M059J (cell line): ENCODE measurements at places on chromosomes 5 and 9.

GRCh38 chr5:169717288-169717687 lies 80.2 kb downstream of the DOCK2 start:
- peak; percentile 98 for DNase-seq

- no peak for DNase-seq
These were observed 243.4 kb downstream of the EBF1 start for GRCh38 chr5:158856291-158856690.

DNA sequence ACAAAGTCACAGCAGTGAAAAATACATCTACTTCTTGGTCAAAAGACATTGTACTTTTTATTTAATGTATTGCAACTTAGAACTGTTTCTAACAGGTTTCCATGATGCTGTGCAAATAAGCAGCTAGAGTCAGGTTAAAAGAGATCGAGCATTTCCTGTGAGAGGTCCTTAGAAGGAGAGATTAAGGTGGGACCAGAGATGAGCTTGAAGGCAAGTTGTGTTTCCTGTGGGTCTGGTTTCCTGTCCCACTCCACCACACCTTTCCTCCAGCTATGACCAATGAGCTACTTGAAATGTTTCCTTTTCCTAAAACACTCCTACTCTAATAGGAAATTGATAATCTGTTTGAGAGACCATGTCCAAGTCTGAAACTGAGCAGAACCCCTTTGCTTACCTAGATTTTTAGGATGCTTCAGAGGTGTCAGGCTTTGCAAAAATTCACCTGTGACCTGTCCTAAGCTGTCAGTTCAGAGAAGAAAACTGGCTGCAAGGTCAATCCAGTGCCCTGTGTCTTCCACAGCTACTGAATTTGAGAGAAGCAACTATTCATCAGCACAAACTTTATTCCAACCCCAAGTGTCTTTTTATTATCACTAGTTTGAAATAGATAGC lies 13.1 kb upstream of the RLN1 start:
- no peak for DNase-seq

DNA sequence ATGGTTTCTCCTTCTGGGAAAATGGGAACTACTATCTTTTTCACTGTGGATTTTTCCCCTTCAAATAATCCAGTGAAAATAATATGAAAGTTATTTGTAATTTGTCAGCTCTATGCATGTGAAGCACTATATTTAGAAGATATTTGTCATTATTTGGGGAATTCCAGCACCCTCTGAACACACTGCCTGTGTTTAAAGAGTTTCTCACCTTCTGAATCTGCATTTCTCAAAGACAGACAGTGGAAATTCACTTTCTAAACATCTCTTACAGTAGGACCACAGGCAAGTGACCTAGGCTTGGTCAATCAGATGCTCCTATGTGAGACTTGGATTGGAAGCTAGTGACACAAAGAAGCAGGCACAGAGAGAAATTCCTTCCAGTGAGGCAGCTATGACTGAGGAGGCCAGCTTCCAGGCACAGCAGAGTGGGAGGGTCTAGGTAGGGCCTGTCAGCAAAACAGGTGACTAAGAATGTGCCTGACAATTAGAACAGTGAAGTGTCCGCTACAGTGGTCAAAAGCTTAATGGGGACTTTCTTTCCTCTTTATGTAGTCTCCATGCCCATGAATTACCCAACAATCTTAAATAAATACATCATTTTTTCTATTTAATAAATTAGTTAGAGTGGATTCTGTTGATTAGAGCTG lies 167.2 kb downstream of the HMHB1 start:
- DNase-seq, result peak; percentile 59

- DNase-seq, result peak; percentile 19
These were observed 724 bp downstream of the NDUFS6 start for GRCh38 chr5:1801967-1802295.

DNA sequence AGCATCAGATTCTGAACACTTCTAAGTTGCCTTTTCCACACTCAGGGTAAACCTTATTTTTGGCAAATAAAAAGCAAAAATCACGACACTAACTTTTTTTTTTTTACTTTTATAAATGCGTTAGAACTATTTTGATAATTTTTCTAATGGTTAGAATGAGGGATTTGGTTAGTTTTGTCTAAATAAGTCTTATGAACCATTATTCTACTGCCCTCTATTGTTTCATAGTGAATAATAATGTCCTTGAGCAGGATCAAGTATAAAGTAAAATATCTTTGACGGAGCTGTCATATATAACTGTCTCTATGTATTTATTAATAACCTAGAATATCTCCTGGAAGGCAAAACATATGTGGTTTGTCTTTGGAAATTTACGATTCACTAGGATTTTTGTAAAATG lies 631.8 kb downstream of the GABRG2 start:
- DNase-seq, result no peak

GRCh38 chr5:34675857-34676256 lies 19.7 kb downstream of the RAI14 start:
- no peak for DNase-seq

- DNase-seq, result peak; percentile 94
These were observed 118.6 kb downstream of the ZSWIM6 start for GRCh38 chr5:61450493-61451279.

DNA sequence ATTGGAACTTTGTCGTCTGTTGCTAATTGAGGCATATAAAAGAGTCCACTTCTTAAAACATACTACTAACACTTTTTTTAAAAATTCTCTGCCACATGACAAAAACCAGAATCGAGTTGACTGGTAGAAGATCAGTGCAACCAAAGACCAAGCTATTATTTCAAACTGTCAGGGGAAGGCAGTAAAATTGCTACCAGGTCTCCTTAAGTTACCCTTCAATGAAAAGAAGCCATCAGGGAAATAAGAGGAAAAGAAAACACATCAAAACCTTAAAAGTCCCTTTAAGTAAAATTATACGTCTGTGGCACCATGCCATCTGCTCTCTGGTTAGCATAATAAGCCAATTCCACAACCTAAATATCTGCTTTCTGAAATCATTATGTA lies 9.6 kb downstream of the ZNF608 start:
- DNase-seq, result no peak

- DNase-seq, result no peak
These were observed 247.3 kb downstream of the MAN2A1 start for GRCh38 chr5:109936996-109937395.

DNA sequence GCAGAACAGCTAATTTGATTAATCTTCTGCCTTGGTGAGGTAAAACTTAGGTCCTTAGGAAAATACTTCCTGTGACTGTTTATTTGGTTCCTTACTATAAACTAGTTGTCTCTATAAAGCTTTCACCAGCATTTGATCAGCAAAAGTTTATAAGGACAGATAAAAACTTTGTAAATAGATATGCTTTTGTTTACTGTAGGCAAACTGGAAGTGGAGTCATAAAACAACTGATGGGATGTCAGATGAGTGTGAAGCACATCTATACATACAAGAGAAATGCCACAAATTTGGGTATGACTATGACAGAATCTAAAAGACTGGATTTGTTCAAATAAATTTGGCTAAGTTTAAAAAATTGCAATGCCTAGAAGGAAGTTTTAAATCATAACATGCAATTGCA lies 5.5 kb downstream of the PTGER4 start:
- no peak for DNase-seq

DNA sequence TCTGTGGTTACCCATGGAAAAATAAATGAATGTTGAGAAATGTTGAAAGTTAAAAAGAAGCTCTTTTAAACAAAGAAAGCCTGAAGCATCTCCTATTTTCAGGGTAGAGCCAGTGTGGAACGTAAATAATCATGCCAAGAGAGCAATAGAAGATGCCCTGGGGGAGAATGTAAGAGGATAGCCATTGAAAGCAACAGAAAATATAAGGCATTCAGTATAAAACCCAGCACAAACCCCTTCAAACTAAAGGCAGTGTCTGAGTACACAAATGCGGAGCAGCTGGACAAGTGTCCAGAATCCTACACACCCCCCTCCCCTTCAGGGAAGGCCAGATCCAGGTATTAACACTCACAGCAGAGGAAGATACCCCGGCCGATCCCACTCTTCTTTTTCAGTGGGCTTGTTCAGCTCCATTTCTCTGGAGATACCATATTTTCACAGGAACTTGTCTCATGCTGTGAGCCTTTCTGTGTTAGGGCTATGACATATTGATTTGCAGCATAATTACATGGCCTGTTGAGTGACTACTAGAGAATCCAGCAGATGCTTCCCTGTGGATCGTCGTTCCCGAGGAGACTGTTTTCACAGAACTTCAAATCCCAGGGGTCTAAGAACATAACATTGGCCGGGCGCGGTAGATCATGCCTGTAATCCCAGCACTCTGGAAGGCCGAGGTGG lies 101.2 kb downstream of the PLK2 start:
- peak; percentile 43 for DNase-seq

- no peak for DNase-seq
These were observed 328.2 kb downstream of the SLIT3 start for GRCh38 chr5:168972731-168973130.

DNA sequence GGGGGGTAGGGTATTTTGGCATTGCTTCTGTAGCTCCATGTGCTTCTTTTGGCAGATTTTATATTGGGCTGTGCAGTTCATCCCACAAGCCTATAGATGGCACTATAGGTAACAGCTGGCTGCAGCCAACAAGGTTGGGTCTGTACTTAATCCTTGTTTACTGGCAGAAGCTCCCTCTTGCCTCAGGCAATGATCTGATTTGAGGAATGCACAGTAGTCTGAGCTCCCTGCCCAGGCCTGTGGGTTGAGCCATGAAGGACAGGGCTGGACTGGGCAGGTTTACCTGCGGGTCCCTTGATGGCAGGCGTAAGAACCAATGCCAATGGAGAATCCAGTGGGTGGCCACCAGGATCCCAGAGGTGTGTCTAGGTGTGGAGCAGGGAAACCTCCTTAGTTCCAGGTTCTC lies 11.7 kb upstream of the OR1J2 start:
- peak; percentile 70 for DNase-seq

DNA sequence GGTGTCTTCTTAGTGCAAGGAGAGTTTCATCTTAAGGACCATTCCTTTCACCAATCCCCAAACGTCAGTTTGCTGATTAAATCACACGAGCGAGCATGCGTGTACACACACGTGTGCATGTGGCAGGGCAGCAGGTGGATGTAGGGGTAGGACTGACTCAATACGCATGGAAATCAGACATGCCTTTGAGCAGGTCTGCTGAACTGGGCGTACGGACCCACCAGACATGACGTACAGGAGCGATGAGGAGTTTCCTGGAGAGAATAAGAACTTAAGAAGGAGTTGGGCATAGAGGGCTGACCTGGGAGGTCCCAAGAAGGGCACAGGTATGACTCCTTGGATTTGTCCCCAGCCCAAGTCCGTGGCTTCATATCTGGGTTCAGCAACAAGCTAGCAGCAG lies 170.0 kb downstream of the FGF18 start:
- no peak for DNase-seq

DNA sequence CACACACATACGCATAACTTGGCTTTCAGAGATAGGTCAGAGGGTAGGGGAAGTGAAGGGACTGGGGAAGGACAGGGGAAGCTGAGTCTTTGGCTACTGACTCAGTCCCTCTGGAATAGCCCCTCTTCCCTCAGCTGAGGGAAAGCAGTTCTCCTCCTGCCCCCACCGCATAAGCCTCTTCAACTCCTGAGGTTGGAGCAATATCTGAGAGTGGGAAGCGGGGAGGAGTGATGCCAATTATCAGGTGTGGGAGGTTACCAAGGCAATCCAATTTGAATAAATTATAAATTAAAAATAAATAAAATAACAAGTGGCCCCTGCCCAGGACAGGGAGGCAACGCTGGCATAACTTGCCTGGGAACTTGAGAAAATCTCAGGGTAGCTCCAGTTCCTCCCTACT lies 1.7 kb upstream of the STOML2 start:
- DNase-seq, result no peak

GRCh38 chr5:58752104-58752503 lies 169.2 kb downstream of the RAB3C start:
- no peak for DNase-seq

GRCh38 chr5:124136609-124137008 lies 609.8 kb downstream of the ZNF608 start:
- no peak for DNase-seq

GRCh38 chr9:130498298-130498917 lies 53.6 kb downstream of the ASS1 start:
- DNase-seq, result no peak

GRCh38 chr5:67173959-67174358 lies 22.6 kb downstream of the CD180 start:
- peak; percentile 50 for DNase-seq

GRCh38 chr9:83469722-83470121 lies 68.5 kb downstream of the FRMD3 start:
- no peak for DNase-seq

GRCh38 chr5:122944051-122944450 lies 92.5 kb downstream of the PPIC start:
- DNase-seq, result no peak

DNA sequence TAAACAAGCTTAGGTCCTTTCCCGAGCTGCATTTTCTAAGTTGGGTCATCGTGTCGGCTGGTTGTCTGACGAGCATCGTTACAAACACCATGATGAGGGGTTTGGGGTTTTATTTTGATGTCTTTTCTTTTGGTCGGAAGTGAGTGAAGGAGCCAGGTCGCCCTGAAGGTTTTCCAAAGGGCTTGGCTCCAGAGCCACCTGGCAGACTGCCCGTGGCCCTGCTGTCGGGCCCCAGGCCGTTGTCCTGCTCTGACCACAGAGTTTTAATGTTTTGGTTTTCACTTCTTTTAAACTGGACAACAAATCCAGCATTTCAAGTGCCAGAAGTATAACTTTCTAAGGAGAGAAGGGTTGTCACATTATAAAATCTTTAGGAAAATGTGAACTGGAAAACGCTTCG lies 42.3 kb downstream of the TENT4A start:
- peak; percentile 22 for DNase-seq

DNA sequence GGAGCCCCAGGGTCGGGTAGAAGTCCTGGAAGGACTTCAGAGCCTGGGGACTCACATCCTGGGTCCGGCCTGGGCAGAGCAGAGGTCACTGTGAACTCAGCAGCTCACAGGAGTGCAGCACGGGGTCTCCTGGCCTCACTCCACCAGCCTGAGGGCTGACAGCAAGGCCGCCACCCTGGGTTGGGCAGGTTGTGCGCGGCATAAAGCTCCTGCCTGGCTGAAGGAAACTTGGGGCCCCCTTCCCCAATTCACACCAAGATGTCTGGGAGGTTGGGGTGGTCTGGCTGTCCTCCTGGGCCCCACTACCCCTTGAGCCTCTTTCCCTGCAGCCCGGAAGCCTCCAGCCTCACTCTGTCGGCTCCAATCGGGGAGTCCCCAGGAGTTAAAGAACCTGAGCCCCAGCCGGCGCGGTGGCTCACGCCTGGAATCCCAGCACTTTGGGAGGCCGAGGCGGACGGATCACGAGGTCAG lies 2.1 kb downstream of the LCN15 start:
- no peak for DNase-seq

GRCh38 chr9:5843794-5844471 lies 11.0 kb upstream of the ERMP1 start:
- DNase-seq, result peak; percentile 60
